ENCODE measurements at places on chromosomes 2 and 18. TPM values are rescaled to one million over a fixed set of nuclear protein-coding genes. Genes with fewer than 3 reads are reported as not detected.

GRCh38 chr18:3898861-3899613 lies 449.1 kb downstream of the TGIF1 start:
- DNase-seq, result no peak

DNA sequence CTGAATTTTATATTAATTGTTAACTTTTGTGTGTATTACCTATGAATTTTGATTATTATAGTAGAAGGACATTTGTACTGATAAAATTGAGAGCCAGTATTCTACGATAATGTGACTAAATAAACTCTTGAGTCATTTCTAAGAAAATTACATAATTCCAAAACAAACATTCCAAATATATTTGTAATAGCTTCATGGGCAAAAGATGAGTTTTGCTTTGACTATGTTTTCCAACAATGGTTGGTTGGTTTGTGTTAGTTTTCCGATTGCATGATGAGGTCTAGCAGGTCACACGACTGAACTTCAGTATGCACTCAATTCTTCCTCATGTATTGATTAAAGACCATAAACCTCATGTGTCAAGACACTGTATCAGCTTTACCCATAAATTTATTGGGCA lies 71.7 kb upstream of the WDR75 start:
- DNase-seq, result no peak

DNA sequence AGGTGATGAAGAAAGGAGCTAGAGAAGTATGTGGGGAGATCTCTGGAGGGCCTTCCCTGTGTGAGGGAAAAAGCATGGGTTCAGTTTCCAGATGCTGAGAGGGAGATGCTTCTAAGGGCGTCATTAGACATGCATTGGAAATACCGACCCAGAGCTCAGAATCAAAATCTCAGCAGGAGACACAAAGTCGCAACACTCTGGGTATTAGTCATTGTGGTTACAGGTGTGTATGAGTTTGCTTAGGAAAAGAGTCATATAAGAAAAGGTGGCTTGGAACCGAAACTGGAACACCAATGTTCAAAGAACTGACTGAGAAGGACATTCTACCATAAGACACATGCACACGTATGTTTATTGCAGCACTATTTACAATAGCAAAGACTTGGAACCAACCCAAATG lies 477.1 kb downstream of the FBXO15 start:
- DNase-seq, result no peak

PTPRN gene
- total RNA-seq, result not detected

CETN1 gene
- total RNA-seq, result not detected

MITD1 gene
- 25.3 TPM for total RNA-seq

GPR45 gene
- total RNA-seq, result not detected

RIT2 gene
- total RNA-seq, result not detected

ST8SIA5 gene
- 24.8 TPM for total RNA-seq

Measured in A673 (cell line).